ENCODE measurements at places on chromosomes 2 and 18.

DNA sequence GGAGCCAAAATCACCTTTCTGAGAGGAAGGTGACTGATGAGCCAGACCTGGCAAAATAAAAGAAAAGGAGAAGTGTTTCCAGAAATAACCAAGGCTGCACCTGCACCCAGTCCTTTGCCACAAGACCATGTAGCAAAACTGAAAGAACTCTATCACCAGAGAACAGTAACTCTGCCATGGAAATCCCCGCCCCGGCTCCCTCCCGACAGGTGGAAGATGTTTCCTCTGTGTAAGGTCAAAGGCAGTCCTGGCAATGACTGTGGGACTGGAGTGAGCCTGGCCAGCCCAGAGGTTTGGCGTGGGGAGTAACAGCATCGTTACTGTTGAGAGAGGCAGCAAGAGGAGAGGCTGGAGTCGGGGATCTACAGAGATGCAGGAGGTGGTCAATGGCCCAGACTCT, 42.3 kb downstream of the SPRED2 start:
- no peak for DNase-seq

DNA sequence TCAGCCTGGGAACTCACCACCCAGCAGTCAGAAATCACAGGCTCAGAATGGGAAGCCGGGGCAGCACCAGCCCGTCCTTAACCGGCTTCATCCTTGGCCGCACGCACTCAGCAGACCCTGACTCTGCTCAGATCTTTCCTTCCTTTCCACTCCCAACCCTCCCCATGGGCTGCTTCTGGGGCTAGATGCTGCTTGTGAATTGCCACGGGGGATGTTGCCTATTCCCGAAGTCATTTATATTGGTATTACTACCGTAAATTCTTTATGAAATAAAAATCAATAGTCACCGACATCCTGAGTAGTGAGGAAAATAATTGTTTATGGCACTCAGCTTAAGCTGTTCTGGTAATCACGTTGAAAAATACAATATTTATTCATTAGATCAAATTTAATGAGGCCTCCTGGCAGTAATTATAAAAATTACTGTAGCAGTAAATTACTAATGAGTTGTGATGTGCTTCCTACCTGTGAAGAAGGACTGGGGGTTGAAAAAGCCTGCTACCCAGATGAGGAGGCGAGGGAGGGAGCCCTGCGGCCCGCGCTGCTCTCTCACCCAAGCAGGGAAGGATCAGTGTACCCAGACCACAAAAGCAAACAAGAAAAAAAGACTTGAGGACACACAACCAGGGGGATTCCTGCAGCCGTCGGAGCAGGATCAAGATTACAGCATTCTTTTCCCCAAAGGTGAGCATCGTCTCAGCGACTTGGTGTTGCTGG, 31.5 kb downstream of the CDCA7 start:
- no peak for DNase-seq

GRCh38 chr2:129768036-129768386, 211.5 kb upstream of the RAB6C start:
- no peak for DNase-seq

DNA sequence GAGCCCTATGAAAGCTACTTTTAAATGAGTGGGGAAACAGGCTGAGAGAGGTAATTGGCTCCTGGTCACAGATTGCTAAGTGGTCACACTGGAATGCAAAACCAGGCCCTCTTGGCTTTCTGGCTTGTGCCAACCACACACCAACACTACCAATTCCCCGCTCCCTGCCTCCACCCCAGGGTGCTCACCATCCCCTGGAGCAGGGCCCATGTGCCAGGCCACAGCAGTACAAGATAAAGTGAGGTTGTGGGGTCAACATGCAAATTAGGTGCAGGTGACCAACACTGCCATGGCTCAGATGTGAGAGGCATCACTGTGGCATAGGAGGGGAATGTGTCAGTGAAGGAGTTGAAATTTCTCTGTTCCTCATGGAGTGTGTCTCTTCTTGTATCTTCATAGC, 312.5 kb downstream of the MYCN start:
- no peak for DNase-seq

DNA sequence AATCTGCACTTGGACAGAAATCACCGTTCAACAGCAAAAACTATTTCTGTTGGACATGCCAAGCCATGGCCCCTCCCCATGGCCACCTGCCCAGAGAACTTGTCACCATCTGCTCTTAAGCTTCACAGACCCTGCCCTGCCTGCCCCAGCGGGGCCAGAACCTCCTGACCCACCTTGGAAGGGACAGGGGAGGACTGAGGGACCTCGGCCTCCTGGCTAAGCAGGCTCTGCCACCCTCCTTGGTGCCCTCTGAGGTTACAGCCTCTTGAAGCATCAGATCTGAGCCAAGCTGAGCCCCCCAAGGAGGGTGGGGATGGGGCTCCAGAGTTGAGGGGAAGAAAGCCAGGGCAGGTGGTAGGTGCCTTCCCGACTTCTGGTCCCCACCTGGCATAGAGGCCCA, 6.5 kb downstream of the TEX261 start:
- DNase-seq: peak; percentile 60

DNA sequence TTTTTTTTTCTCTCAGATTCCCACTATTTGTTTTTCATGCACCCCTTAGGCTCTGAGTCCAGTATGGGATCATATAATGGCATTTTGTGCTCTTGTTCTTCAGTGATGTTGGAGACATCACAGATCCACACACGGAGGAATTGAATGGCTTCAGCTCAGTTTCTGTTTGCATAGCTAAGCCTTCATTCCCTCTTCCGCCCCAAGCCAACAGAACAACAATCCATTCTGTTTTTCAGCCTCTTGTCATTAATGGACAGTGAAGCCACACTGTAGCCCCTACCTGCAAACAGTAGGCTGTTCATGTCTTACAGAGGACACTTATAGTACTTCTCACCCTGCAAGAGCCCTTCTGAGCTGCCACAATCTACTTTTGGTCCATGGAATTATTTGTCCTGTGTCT, 64.0 kb upstream of the ZSWIM2 start:
- no peak for DNase-seq

DNA sequence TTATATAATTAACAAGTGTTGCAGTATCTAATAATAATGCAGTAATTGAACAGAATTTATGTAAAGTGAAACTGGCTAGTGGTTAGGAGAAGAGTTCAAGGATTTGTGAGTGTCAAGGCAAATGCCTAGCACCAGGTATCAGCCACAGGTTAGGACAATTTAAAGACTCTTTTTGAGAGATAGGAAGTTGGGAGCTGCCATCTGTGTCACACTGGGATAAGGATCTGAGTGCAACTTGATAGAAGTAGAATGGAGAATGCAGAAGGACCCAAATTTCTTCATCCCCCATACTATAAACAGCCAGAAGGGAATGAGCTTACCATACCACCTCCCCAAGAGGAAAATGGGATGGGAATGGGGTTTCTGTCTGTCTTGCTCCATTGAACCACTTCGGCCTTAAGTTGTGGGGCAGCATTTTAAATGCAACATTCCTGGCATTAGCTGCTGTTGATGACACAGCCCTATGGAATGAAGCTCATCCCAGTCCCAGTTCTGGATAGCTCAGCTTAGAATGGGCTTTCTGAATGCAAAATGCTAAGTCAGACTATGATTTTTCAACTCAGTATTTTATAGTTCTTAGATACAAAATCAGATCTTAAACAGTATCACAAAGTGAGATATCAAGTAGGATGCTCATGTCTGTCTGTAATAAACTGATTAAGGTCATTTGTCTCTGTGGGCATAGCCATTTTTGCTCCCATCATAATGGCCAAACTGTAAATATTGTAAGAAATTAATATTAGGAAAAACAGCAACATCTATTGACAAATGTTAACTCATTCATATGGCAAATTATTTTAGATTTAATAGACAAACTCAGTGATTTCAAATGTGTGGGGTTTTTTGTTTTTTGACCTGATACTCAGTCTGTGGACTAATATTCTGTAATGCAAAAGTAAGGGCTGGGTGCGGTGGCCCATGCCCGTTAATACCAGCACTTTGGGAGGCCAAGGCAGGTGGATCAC, 44.0 kb downstream of the GPR155 start:
- DNase-seq: no peak

DNA sequence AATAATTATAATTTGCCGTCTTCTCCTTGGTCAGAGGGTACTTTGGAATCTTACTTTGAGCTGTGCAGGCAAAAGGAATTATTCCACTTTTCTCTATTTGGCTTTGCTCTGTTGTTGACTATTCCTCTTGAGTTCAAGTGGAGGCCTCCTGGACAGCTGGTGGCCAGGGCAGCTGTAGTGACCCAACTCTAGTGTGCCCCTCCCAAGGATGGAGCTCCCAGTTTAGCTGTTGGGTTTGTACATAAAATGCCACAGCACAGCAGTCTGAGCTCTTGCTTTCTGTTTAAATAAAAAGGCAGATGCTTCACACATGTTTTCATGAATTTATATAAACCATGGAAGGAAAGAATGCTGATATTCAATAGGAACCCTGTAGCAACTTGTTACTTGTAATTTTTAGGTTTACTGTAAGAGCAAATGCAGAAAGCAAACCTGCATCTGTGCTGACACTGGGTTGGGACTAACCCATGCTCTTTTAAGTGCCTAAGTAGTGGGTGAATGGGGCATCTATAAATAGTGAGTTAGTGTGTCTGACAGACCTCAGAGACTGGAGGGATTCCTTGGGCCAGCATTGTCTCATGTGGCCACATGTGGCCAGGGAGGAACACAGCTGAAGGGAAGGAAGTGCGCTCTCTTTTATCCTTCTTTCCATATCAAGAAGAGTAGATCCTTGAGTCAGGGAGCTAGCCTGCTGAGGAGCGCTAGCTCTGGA, 121.8 kb downstream of the FHOD3 start:
- no peak for DNase-seq

DNA sequence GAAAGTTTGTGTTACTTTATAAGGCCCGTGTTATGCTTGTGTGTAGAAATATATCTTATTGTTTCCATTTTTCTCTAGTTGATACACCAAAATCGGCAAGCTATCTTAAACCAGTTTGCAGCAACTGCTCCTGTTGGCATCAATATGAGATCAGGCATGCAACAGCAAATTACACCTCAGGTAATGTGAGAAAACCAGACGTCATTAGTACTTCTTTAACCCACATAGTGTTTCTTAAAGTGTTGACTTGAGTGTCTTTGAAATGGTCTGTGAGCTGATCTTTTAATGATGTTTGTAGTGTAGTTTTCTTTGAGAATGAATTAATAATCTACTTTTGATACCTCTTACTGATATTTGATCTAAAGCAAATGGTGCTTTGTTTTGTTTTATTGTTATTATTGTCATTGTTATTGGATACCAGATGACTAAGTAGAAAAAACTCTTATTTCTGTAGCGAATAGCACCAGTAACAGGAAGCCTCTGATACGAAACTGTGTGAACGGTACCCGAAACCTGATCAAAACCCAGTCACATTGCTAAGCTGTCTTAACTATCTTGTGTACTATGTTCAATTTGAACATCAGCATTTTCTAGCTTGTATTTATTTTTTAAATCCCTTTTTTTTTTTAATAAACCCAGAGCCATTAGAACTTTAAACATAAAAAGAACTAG, 53.7 kb downstream of the PTRHD1 start:
- no peak for DNase-seq

Data from upper lobe of right lung (tissue), 1 donor.